ENCODE measurements at places on chromosomes 4 and X. TPM values are rescaled to one million over a fixed set of nuclear protein-coding genes. Genes with fewer than 3 reads are reported as not detected.

Gene PLK4
- total RNA-seq, result 9.1 TPM

DNA sequence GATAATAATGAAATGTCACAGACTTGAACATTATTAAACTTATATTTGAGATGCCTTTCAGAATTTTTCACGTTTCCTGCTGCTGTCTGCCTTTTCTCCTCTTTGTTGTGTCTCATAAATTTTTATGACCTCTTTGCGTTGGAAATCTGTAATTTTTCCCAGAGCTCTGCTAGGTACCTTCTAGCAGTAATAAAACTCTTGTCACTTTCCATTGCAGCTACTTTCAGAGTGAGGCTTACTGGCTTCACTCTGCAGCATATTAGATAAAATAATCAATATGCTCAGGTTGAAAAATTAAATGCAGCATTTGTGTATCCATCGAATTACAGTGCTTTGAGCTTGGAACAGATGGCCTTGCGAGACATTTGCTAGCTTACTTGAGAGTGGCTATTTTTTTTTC, 689.0 kb downstream of the GRID2 start:
- DNase-seq, result no peak

DNA sequence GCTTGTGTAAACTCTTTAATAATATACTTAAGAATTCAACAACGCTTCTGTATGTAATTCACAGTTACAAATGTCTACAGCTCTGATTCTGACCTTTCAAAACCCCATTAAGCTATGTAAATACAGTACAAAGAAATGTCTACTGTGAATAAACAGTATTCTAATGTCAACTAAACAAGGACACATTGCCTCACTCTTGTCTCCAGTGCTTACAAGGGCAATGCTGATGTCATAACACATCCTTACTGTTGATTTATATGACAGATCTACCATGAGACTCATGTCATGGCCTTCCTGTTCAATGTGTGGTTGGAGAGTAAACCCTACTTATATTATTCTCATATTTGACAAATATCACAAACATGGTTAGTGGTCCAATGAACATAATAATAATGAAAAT, 256.1 kb upstream of the ADGRL3 start:
- DNase-seq, result no peak

DNA sequence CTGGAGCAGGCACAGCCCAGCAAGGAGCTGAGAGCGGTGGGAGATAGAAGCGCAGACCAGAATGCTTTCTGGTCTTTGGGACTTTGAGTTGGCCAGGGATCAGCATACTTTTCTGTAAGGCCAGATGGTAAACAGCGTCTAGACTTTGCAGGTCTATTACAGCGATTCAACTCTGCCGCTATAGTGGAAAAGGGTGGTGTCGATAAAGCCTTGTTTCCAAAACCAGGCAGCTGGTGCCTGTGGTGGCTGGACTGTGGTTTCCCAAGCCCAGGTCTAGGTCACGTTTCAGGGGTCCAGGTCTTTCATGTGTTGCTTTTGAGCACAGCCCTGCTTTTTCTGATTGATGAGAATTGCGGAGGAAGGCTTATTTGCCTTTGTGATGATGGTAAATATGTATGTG, 40.1 kb downstream of the HTT-AS start:
- no peak for DNase-seq

- no peak for DNase-seq
These were observed 42.5 kb downstream of the BEX3 start for GRCh38 chrX:103418811-103419340.

DNA sequence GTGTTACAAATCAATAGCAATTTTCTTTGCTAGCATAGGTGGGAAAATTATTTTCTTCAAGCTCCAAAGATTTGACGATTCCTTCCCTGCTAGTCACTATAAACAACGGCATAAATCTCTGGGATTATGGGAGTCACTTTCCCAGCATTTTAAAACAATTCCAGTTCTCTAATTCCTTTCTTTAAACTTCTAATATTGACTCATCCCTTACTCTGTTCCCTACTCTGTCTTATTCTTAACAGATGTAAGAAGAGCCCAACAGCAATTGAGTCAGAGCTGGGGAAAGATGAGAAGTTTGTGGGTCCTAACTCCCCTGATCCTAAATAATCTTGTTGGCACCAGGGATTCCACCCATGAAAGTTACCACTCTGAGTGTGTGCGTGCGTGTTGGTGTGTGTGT, 47.4 kb upstream of the IL21 start:
- DNase-seq, result no peak

- no peak for DNase-seq
These were observed 84.7 kb downstream of the LARP7 start for GRCh38 chr4:112721627-112722026.

Gene LDB2
- total RNA-seq, result 57.1 TPM

- DNase-seq, result no peak
These were observed 7.3 kb upstream of the SH3BP2 start for GRCh38 chr4:2785613-2786012.

- no peak for DNase-seq
These were observed 182.2 kb upstream of the STK26 start for GRCh38 chrX:131840799-131841495.

Gene MID1
- total RNA-seq, result 15.5 TPM

- DNase-seq, result no peak
These were observed 59.3 kb upstream of the SH3RF1 start for GRCh38 chr4:169330095-169330494.

GRCh38 chr4:168805341-168805740, 204.7 kb downstream of the CBR4 start:
- DNase-seq, result no peak

DNA sequence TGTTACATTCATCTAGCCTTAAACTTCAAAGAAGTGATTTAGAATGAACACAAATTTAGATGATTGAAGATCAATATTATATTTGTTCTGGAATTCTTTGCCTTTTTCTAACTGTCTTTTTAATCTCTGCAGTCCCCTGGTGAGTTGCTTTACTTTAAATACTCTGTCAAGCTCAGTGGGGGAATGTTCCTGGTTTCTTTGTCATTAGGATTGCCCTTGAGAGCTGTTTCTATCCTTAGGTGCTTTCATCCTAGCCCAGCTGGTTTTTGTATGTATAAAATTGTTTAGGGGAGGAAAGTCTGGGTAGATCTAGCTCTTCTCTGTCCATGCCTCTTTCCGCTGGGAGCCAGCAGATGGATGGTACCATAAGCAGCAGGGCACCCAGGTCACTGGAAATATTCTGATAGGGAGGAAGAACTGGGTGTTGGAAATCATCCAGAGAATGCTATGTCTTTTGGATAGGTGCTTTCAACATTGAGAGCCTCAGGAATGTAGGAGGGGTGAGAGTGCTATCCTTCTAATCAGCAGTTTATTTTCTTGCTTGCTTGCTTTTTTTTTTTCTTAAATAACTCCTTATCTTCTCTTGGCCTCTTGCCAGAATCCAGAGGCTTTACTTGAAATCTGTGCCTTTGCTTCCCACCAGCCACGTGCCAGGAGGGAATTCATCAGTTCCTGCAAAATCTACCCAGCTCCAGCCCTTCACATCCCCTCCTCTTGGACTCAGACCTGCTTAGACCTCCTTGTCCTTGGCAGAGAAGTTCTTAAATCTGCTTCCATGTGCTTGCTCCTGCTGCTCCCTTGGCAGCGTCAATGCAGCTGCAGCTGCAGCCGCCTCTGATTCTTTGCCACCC, 215.3 kb upstream of the ANXA3 start:
- DNase-seq, result no peak

GRCh38 chrX:40155589-40156469, 58.1 kb upstream of the BCOR start:
- DNase-seq, result no peak

GRCh38 chrX:109300415-109300814, 181.5 kb downstream of the GUCY2F start:
- DNase-seq, result no peak

DNA sequence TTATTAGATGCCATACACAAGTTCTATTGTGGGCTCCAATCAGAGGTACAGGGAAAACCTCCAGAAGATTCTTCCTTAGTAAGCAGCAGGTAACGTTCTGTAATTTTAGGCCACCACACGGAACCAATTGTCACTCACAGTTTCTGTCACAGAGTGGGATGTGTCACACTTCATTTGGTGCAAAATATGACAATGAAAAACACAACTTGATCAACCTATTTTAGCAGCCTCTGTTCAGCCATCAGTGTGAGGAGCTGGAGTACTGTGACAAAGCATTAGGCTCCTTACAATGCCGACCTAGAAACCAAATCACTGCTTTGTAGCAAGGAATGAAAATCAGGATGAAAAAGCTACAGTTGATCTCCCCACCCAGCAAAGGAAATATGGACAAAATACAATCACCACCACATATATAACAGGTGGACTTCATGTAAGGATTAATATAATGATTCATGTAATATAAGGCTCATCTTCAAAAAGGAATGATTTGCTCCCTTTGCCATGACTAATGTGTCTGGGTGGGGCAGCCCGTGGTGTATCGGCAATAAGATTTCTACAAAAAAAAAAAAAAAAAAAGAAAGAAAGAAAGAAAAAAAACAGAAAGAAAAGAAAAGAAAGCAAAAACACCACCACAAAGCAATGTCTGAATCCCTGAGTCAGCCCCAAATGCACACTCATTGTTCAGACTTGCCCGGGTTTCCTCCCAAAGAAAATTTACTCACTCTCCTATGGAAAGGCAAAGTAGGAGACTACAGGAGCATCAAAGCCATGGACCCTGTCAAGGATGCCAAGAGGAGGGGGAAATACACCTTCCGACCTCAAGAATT, 36.0 kb downstream of the SLC9A7 start:
- DNase-seq, result no peak

DNA sequence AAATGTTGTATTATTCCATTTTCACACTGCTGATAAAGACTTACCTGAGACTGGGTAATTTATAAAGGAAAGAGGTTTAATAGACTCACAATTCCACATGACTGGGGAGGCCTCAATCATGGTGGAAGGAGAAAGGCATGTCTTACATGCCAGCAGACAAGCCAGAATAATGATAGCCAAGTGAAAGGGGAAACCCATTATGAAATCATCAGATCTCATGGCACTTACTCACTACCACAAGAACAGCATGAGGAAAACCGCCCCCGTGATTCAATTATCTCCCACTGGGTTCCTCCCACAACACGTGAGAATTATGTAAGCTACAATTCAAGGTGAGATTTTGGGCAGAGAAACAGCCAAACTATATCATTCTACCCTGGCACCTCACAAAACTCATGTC, 2535.1 kb downstream of the ARAP2 start:
- DNase-seq, result no peak

DNA sequence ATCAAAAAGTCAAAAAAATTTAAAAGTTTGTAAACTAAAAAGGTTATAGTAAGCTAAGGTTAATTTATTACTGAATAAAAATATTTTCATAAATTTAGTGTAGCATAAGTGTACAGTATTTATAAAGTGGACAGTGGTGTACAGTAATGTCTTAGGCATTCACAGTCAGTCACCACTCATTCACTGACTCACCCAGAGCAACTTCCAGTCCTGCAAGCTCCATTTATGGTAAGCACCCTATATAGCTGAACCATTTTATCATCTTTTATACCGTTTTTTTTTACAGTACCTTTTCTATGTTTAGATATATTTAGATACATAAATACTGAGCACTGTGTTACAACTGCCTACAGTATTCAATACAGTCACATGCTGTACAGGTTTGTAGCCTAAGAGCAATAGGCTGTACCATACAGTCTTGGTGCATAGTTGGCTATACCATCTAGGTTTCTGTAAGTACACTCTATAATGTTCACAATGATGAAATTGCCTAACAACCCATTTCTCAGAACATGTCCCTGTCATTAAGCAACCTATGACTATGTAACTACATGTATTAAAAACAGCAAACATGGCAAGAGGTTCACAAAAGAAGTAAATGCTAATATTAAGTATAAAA, 18.6 kb downstream of the ACSL4 start:
- DNase-seq, result no peak

Gene PNMA6A
- 2.1 TPM for total RNA-seq

- DNase-seq, result no peak
These were observed 207.9 kb upstream of the FAT1 start for GRCh38 chr4:186931519-186931918.

DNA sequence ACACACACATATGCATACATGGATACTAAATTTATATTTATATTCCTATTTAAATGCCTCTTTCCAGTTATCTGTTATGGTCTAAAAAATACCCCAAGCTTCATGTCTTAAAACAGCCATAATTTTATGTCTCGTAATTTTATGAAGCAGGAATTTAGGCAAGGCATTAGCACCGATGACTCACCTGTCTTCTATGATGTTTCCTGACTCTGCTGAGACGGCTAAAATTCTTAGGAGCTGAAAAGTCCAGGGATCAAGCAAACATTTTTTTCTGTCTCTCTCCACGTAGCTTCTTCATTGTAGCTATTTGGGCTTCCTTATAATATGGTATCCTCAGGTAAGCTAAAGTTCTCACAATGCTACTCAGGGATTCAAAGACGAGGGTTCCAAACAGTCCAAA, 930.3 kb downstream of the STIM2 start:
- DNase-seq, result no peak

- no peak for DNase-seq
These were observed 24.4 kb downstream of the BLOC1S4 start for GRCh38 chr4:6740347-6740746.

- no peak for DNase-seq
These were observed 430.0 kb downstream of the INPP4B start for GRCh38 chr4:142416121-142416520.

- DNase-seq, result no peak
These were observed 224 bp downstream of the FGFRL1 start for GRCh38 chr4:1011666-1012033.

DNA sequence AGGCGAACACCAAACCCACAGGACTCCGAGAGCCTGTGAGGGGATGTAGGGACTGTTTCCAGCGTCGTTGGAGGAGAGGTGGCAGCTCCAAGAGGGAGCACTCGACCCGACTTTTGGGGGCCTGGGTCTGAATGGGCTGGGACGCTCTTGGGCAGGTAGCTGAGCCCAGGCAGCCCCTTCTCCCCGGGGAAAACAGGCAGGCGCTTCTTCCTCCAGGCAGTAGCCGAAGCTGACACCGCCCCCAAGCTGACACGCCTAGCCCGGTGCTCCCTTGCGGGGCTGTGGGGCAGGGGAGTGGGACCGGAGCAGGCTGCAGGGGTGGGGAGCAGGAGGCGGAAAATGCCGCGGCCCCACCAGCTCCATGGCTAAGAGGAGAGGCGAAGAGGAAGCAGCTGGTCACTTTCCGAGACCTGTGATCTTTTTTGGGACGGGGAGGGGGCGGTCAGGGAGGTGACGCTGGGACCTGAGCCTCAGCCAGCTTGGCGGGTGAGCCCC, 4.2 kb downstream of the NKX1-1 start:
- no peak for DNase-seq

DNA sequence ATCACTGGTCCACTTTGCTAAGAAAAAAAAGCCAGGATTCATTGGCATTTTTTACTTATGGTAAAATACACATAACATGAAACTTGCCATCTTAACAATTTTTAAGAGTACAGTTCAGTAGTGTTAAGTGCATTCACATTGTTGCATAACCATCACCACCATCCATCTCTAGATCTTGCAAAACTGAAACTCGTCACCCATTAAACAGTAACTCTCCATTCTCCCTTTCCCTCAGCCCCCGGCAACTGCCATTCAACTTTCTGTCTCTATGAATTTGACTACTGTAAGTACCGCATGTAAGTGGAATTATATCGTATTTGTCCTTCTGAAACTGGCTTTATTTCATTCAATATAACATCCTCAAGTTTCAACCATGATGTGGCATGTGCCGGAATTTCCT, 56.3 kb upstream of the LNX1 start:
- DNase-seq, result no peak

- DNase-seq, result no peak
These were observed 29.7 kb upstream of the DIPK2B start for GRCh38 chrX:45230410-45230809.
